ENCODE measurements at places on chromosomes 6 and 20. TPM values are rescaled to one million over a fixed set of nuclear protein-coding genes. Genes with fewer than 3 reads are reported as not detected.

DNA sequence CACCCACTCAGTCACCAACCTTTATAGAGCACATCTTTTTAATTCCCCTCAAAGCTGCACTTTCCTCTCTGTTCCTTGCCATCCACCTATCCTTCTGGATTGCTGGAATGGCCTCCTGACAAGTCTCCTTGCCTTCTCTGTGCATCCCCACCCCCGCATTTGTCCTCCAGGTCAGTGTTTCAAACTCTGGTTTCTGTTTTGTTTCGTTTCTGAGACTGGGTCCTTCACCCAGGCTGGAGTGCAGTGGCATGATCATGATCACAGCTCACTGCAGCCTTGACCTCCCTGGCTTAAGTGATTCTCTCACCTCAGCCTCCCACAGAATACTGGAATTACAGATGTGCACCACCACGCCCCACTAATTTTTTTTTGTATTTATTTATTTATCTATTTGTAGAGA is 96.2 kb downstream of the PLCB1 start:
- no peak for ATAC-seq

The CST3 gene
- total RNA-seq, result 1,043 TPM

DNA sequence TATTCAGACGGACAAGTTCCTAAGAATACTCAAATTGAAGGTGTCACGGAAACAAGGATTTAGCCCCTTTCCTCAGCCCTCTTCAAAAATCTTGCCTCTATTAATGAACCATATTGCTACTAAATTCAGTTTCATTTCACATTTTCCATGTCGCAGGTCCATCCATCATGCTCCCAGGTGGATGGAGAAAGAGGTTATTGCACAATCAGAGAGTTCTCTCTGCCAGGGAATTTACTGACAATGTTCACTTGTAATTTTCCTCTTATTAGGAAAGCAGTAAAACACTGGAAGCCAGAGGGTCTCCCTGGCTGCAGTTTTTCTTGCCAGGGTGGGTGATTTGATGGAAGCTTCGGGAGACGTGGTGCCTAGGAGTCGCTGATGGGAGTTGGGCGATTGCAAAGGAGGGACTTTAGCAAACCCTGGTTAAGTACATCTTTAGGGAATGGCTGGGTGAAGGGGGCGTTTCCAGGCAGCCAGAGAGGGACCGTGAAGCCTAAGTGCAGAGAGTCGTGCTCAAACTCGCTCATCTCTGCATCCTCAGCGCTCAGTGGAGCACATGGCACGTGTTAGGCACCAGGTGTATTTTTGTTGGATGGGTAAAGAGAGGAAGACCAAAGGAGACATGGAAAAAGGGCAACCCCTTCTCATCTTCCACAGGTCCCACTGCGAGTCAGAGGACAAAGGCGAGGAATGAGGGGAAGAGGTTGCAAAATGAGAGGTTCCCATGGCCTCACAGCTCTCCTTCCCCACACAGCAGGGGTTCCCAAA is 321.9 kb upstream of the CDH4 start:
- no peak for ATAC-seq

GRCh38 chr6:67640484-67640883 is 994.6 kb upstream of the ADGRB3 start:
- no peak for ATAC-seq

The KCNK17 gene
- total RNA-seq, result 0.27 TPM

The RAMACL gene
- 2.3 TPM for total RNA-seq

The ADGB gene
- total RNA-seq, result not detected

DNA sequence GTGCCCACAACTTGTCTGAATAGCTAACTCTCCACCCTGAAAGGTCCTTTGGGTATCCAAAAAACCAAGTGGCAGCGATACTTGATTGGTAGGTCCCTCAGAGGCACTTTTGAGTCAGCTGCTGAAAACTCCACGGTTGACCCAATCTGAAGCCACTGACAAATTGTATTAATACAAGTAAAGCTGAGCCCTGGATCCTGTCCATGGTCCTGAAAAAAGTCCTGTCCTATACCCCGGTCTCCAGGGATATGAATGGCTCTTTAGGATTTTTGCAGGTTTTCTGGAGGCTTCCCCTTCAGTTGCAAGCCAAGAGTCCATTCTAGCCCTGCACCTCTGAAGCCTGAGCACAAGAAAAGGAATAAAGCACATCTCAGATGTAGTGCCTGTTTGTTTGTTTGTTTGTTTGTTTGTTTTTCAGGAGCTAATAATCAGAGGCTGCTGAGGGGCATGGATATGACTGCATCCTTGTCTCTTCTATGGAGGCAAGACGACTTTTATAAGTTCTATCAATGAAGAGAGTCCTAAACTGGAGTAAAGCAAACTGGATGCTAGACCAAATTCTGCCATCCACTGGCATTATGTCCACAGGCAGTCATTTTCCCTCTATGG is 1.7 kb upstream of the SLC12A5 start:
- ATAC-seq, result no peak
